Stimulated activated CD4-positive, alpha-beta T cell treated with anti-CD3 and anti-CD28 coated beads, Interleukin-12 subunit alpha, Interleukin-12 subunit beta, amount 100 ng/mL, for 24 hours (primary cell): ENCODE measurements at places on chromosomes 4 and X.
A peak's percentile ranks its signal among the peaks of the same experiment; 100 is the strongest.

GRCh38 chr4:136371231-136371630 is 1161.1 kb downstream of the PCDH18 start:
- DNase-seq = no peak

- no peak for DNase-seq
Observed at GRCh38 chrX:44922980-44923379, 50.0 kb downstream of the KDM6A start.

DNA sequence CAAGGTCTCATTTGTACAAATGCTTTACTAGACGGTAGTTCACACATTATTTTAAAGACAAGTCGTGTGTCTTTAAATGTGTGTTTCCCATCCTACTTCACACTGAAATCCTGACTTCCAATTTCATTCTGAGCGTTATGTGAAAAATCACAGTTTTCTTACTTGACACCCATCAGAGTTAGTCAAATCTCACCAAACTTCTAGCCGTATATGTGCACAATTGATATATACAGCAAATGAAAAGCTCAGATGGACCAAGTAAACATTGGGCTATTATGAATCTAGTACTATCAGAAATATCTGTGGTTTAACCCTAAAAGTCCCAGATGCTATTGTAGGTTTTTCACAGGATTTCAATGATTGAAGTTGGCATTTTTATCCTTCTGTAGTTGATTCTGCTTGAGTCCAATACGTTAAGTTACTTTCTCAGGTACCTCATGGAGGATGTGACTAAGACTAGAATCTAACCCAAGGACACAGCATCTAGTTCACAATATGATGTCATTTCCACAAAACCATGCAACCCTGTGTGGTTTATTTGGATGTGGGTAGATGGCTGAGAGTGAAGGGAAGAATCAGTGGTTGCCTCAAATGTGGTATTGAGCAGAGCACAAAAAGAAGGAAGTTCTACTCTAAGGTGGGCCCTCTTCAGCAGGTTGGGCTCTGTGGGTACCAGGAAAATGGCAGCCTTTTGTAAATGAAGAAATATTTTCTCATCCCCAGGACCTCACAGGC is 22.1 kb upstream of the TRIM60 start:
- no peak for DNase-seq

- DNase-seq = no peak
Observed at GRCh38 chr4:152805071-152805650, 25.4 kb downstream of the ARFIP1 start.

DNA sequence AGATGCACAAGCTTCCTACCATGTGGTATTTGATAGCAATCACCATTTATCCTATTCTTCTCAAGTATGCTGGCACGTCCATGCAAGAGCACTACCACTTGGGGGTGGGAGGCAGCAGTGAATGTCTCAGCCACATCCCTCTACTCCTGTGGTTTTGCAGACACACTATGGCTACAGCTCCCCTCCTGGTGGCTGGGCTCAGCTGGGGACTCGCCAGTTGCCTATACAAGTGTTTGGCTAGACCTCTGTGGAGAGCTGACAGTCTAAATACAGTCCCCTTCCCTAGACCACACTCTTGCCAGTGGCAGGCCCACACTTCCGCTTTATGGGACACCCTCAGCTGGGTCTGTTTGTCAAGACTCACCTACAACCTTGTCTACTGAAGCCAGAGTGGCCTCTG is 53.2 kb downstream of the ADGRA3 start:
- no peak for DNase-seq

DNA sequence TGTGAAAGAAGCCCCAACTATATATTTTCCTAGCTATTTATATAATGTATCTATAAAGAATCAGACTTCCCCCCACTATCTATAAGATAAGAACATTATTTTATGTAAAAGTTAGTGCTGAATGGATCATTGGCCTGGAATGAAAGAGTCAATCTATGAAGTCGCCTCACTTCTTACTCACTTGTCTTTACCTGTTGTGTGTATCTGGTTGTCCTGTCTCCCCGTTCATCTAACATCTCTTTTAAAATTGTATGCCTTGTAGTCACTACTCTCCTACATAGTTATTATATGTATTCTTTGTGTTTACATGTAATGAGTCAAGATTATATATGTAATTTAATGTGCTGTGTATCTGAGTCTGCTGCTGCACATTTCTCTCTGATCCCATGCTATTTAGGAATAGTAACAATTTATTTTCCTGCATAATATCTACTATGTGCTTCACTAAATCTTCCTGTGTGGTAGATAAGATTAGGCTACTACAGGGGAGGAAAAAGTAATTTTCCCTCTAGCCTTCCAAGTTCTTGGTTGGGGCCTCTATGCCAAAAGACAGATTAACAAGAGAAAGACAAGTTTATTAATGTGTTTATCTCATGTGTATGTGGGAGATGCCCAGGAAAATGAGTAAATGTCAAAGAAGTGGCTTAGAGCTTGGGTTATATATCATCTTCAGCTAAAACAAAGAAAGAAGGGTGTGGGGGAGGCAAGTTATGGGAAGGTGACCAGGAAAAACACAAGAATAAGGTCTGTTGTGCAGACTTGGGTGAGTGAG is 77.6 kb upstream of the FRMPD4 start:
- no peak for DNase-seq

- no peak for DNase-seq
Observed at GRCh38 chr4:183747931-183748670, 89.0 kb downstream of the TRAPPC11 start.

- no peak for DNase-seq
Observed at GRCh38 chr4:85457752-85458467, 17.0 kb upstream of the ARHGAP24 start.

DNA sequence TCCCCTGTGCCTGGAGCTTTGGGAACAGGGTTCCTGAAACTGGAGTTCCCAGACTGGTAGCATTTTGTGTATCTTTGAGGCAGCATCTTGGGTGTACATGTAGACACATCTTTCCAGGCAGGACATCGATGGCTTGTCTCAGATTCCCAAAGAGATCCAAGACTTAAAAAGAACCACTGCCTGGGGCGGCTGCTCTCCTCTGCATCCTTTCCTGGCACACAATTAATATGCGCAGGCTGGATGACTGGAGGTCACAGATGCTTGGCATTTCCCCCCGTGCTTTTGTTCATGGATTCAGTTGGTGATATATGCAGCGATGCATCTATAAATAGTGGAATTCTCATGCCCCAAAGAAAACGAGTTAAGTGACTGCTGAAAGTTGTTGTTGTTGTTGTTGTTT is 80.5 kb downstream of the CLDN34 start:
- DNase-seq = no peak

DNA sequence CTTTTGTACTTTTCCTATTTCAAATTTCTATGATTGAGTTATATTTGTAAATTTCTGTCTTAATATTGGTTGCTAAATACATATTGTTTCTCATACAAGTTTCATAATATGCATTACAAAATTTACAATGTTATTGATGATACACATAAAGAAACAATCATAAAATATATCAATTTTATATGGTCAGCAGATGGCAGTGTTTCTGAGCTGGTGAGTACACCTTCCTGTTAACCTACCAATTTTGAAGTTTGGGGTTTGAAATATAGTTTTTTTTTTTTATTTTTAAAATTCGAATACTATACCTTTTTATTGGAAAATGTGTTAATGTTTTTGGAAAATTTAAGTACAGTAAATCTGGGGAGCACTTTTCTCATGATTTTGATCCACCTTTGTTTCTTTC is 1953.1 kb upstream of the ADGRL3 start:
- no peak for DNase-seq

- no peak for DNase-seq
Observed at GRCh38 chr4:36446275-36446674, 164.9 kb downstream of the DTHD1 start.

DNA sequence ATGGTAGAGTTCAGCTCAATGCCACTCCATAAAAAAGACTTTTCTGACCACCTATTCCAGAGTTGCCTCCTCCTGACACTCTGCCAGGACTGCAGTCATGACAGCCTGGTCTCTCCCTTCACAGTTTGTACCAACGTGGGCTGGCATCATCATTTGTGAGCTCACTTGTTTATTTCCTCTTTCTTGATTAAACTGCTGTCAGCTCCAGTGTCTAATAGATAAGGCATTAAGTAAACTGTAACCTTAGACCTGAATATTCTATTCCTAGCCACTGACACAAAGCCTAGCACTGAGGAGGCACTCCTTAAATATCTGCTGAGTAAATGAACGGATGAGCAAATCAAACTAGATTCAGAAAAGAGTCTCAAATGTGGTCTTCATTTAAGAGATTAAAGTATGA is 48.7 kb downstream of the DDX60 start:
- DNase-seq = no peak

GRCh38 chrX:136797787-136798186 is 17.1 kb upstream of the ARHGEF6 start:
- DNase-seq = no peak

- no peak for DNase-seq
Observed at GRCh38 chrX:905848-906566, 275.4 kb downstream of the SHOX start.

- DNase-seq = peak; percentile 20
Observed at GRCh38 chr4:1347410-1347864, 429 bp downstream of the UVSSA start.

GRCh38 chr4:175762582-175762981 is 49.5 kb downstream of the GPM6A start:
- DNase-seq = no peak

DNA sequence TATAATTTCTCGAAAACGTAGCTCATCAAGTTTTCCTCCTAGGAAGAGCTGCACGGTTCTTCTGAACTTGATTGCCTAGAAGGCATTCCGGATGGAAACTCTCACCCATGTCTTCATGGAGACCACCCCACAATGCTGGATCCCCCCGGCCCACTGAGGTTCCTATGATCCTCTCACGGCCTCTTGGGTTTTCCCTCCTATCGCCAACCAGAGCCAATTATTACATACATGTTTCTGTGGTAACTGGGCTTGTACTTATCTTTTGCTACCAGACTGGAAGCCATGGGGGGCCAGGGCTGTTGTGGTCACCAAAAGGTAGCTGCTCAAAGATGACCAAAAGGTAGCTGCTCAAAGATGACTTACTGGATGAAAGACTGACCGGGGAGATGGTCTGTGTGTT is 131.5 kb downstream of the AFAP1 start:
- DNase-seq = no peak

DNA sequence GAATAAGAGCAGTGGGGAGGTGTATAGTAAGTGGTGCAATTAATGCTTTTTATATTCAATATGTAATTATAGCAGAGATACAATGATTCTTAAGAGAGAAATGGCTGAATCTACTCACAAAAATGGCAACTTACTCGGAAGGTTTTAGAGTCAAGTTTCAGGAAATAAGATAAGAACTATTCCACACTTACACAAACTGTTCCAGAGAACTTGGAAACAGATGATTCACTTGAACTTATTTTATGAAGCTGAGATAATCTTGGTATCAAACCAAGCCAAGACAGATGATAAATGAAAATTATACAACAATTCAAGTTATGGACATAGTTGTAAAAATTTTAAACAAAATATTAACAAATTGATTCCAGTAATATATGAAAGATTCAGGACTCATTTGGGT is 311.3 kb upstream of the HS3ST1 start:
- no peak for DNase-seq

GRCh38 chr4:43233321-43233720 is 340.8 kb downstream of the GRXCR1 start:
- no peak for DNase-seq

- no peak for DNase-seq
Observed at GRCh38 chr4:91935217-91935616, 368.5 kb upstream of the GRID2 start.

DNA sequence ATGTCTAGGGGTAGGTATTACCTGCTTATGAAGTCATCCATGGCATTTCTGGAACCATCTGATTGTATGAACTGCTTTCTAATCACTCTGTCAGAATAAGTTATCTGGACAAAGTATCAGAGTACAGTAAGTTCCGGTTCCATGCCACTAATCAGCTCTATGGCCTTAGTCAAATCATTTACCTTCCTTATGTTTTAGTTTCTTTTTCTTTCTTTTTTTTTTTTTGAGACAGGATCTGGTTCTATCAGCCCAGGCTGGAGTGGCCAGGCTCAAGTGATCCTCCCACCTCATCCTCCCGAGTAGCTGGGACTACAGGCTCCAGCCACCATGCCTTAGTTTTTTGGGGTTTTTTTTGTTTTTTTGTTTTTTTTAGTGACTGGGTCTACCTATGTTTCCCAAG is 11.5 kb downstream of the XIAP start:
- no peak for DNase-seq

- no peak for DNase-seq
Observed at GRCh38 chr4:1082215-1083182, 30.9 kb downstream of the RNF212 start.

DNA sequence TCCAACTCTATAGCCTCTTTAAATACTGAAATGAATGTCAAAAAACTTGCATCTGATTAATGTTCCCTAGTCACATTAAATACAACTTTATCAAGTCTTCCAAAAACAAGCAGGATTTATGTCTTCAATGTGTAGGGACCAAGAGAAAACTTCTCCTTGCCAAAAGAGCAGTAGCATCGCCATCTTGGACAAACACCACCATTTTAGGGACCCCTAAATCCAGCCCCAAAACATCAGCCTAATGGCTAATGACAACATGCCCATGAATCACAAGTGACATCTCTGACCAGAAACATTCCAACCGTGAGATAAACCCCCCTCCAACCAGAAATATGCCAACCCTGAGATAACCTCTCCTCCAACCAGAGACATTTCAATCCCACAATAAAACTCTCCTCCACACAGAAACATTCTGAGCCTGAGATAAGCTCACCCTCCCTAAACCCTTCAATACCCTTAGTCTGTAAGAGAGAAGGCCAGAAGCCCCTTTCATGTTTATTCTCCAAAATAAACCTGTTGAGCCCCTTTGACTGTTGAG is 697.4 kb downstream of the TRAM1L1 start:
- no peak for DNase-seq

DNA sequence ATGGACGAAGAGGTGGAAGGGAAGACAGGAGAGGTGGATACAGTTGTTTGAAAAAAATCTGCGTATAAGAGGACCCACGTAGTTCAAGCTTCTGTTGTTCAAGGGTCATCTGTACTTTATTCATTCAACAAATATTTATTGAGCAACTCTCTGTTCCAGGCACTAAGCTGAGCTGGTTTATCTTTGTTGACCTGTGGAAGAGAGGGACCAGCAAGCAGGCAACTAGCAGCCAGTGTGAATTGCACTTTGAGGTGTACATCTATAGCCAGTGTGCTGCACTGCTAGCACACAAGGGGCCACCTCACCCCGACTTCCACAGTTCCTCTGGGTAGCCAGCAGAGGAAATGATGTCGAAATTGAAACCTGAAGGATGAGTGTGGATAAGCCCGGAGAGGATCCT is 191.4 kb downstream of the SOWAHB start:
- no peak for DNase-seq

- DNase-seq = no peak
Observed at GRCh38 chrX:136021903-136022302, 36.7 kb downstream of the SLC9A6 start.

- no peak for DNase-seq
Observed at GRCh38 chr4:124682384-124682783, 30.1 kb downstream of the ANKRD50 start.

- no peak for DNase-seq
Observed at GRCh38 chrX:15468036-15468435, 25.1 kb downstream of the PIR start.
